ENCODE measurements at places on chromosomes 12 and 14.

DNA sequence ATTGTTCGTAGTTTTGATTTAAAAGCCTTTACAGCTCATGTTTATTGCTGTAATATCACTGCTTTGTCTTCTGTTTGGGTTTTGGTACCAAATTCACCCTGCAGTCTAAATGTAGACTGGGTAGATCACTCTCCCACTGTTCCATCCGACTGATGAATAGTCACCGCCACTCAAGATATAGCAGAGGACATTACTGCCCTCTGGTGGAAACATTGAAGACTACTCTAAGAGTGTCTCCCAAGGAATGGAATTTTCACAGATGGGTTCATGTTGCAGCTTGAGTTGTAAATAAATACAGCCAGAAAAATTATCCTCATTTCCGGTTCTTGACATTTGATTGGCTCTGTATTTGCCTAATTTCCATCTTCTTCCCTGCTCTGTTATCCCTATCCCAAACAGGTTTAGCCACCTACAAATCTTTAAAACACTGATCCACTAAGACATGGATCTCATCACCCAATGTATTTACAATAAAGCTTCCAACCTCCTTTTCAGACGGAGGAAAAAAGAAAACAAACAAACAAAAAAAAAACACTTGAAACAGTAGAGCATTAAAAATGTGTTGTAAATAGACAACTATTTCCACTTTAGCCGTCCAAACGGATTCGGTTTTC, 198.3 kb upstream of the CPNE8 start:
- DNase-seq: no peak

DNA sequence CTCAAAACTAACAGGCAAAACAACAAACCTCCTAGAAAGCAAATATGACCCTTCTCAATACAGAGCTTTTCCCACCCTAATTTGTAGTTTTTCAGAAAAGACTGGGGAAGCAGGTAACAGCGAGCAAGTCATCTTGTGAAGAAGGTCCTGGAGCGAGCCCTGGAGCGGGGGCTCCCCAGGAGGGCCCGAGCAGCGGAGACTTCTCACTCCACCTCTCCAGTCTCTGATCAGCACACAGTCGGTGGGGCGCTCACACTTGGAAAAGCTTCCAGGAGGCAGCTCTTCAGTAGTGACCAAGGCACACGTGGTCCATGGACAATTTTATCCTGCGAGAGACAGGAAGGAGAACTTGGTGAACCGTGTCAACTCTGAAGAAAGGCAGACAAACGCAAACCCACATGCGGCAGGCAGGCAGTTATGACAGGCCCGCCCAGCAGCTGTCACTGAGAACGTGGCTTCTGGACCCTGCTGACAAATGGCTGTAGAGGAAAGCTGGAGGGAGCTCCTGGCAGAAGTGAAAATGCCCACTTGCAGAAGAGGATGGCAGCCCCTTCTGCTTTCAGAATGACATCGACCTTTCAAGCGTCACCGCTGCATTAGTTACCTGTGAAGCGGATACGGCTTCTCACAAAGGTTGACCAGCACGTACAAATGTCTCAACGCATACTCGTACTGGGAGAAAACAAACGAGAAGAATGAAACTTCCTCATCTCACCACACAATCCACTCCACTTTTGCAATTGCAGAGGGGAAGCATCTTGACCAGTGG, 44.2 kb downstream of the LGMN start:
- no peak for DNase-seq

DNA sequence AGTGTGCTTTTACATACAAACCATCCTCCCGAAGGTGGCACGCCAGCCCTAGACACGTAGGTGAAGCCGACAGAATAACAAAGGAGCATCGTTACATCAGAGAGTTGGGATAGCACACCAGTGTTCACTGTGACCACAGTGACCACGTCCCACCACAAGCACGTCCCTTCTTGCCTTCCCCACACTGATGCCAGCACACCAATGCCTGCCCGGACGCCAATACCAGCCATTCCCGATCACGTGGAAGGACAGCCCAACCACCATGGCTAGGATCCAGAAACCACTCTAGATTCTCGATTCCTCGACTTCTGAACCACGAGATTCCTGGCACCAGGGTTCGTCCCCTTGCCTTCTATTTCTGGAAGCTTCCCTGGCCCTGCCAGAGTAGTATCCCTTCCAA, 48.0 kb upstream of the GPR68 start:
- DNase-seq: no peak

GRCh38 chr14:27145170-27145569, 547.3 kb upstream of the NOVA1 start:
- no peak for DNase-seq

- no peak for DNase-seq
Observed at GRCh38 chr12:19542606-19543005, 103.3 kb downstream of the AEBP2 start.

DNA sequence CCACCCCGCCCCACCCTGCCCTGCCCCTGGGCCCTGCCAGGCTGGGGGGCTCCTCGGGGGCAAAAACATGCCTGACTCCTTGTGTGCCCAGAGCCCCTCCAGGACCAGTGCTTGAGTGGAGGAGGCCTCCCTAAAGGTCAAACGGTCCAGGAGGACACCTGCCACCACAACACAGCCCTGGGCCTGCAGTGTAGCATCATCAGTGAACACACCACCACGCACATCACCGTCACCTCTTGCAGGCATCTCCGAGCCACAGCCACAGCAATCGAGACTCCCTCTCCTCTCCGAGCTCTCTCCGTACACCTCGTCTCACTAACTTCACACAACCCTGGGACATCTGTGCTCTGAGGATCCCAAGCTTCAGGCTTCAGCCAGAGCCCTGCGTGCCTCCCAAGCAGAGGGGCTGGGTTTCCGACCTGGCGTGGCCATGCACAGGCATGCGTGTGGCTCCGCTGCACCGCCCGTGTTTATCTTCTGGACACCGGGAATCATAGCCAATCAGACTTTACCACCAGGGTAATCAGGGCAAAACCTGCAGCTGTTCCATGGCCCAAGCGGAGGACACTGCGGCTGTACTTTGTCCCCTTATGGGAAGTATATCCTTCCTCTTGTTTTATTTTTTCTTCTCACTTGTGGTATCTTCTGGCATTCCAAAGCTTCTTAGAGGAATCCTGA, 6.2 kb upstream of the DIO3 start:
- DNase-seq: no peak

DNA sequence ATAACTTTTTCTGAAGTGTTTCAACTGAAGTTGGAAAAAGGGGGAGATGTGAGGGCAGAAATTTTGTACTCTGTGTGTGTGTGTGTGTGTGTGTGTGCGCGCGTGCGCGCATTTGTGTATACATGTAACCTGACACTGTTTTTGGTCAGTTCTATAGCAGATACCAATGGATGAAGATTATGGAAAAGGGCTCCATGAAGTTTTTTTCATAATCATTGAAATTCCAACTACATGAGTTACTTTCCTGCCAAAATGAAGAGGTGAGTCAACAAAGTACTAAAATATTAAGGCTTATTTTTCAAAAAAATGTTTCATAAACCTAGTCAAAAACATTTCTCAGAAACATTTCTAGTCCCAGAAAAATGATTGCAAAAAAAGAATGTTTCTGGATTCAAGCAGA, 25.7 kb upstream of the CERS5 start:
- DNase-seq: no peak

DNA sequence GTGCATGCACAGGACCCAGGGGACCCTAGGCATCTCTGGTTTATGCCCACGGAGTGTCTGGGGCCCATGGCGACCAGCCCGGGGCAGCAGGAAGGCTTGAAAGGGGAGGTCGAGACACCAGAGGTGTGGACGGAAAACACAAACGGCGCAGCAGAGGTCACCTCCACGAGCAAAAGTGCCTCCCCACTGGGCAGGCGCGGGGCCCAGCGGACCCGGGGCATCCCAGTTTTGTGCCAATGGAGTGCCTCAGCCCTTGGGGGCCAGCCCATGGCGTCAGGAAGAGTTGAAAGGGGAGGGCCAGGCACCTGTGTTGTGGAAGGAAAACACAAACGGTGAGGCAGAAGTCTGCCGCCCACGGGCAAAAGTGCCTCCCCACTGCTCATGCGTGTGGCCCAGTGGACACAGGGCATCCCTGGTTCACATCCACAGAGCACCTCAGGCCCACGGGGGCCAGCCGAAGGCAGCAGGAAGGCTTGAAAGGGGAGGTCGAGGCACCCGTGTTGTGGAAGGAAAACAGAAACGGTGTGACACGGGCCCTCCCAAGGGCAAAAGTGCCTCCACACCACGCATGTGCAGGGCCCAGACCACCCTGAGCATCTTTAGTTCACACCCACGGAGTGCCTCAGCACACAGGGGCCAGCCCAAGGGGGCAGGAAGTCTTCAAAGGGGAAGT, 378.8 kb downstream of the ALG10 start:
- DNase-seq: peak; percentile 44
